ENCODE measurements at places on chromosomes 2 and 18. TPM values are rescaled to one million over a fixed set of nuclear protein-coding genes. Genes with fewer than 3 reads are reported as not detected.

DNA sequence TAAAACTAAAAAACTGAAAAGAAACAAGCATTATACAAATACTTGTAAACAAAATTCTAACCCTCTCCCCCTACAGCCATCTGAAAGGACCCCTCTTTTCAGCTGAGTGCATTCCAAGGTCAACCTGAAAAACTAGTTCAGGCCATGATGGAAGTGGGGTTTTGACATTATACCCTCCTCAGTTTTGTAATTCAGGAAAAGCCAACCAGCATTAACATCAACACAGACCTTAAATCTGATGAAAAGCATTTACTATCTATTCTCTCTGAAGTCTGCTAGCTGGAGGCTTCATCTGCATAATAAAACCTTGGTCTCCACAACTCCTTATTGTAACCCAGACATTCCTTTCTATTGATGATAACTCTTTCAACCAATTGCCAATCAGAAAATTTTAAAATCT is 302.2 kb downstream of the CNTNAP5 start:
- peaks cover 49% of the 10 kb centered on the region for H3K4me1 ChIP-seq
- peak overlapping the region; percentile 1 for H3K4me3 ChIP-seq
- DNase-seq, result no peak
- H3K27me3 ChIP-seq, result no peaks in the 10 kb centered on the region

GRCh38 chr18:72965616-72966015 is 97.8 kb upstream of the NETO1 start:
- H3K4me1 ChIP-seq, result no peaks in the 10 kb centered on the region
- no peaks in the 10 kb centered on the region for H3K27me3 ChIP-seq
- H3K36me3 ChIP-seq, result no peaks in the 10 kb centered on the region
- H3K27ac ChIP-seq, result no peak overlapping the region
- H3K4me3 ChIP-seq, result no peak overlapping the region

The STARD6 gene
- not detected for total RNA-seq

The SLC9A4 gene
- 0.11 TPM for total RNA-seq

The C2orf66 gene
- total RNA-seq, result not detected

Measured in WTC11 (cell line).